ENCODE measurements at places on chromosomes 4 and X. TPM values are rescaled to one million over a fixed set of nuclear protein-coding genes. Genes with fewer than 3 reads are reported as not detected.

DNA sequence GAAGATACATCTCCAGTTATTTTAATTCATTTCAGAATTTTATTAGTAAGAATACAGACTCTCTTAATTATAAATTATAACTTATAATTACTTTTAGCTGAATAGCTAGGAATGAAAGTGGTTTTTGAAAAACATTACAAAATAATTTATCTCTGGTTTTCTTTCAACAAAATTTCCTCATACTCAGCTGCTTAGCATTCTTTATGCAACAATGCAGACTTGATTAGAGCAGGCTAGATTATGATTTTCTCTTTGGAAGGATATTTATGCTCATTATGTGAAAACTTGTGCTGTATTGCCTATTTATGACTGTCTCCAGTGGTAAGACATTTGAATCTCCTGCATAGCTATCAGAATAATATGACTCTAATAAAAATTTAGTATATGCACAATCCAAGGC lies 2023.7 kb downstream of the C4orf33 start:
- DNase-seq, result no peak

TLR3 gene
- not detected for total RNA-seq

GRCh38 chrX:42948723-42949657 lies 171.0 kb upstream of the PPP1R2C start:
- no peak for DNase-seq

SCML2 gene
- total RNA-seq, result 3.6 TPM

- no peak for DNase-seq
Observed at GRCh38 chr4:149983931-149984330, 94.3 kb upstream of the DCLK2 start.

RBM10 gene
- total RNA-seq, result 64.1 TPM

IQSEC2 gene
- total RNA-seq, result 0.26 TPM

RHOXF1 gene
- total RNA-seq, result not detected

DNA sequence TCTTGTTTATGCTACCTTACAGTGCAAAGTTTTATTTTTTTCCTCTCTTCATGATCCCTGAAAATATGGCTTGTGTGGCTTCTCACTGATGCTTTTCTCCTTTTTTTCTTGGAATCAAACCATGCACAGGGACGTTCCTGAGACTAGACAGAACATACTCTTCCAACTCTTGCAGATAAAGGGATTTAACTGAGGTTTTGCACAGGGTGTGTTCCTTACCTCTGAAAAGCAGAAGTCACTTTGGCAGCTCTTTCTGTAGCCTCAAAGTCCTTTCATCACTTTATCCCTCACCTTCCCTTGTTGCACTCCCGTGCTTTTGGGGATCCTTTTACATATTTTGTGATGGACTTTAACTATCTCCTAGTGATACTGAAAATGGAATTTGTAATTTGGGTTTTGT lies 300.1 kb downstream of the SPRY1 start:
- no peak for DNase-seq

USP51 gene
- total RNA-seq, result 2.2 TPM

- DNase-seq, result no peak
Observed at GRCh38 chrX:50469206-50469605, 1.4 kb downstream of the DGKK start.

- DNase-seq, result no peak
Observed at GRCh38 chrX:53082773-53083616, 828 bp downstream of the TSPYL2 start.

APELA gene
- total RNA-seq, result not detected

SYNPO2 gene
- total RNA-seq, result 0.26 TPM

- DNase-seq, result no peak
Observed at GRCh38 chr4:56971383-56971782, 6.0 kb downstream of the NOA1 start.

GRCh38 chr4:128854433-128854832 lies 44.9 kb downstream of the JADE1 start:
- DNase-seq, result no peak

GRCh38 chr4:122873821-122874593 lies 47.4 kb downstream of the FGF2 start:
- no peak for DNase-seq

- no peak for DNase-seq
Observed at GRCh38 chrX:2933125-2933900, 4.2 kb upstream of the ARSD start.

DNA sequence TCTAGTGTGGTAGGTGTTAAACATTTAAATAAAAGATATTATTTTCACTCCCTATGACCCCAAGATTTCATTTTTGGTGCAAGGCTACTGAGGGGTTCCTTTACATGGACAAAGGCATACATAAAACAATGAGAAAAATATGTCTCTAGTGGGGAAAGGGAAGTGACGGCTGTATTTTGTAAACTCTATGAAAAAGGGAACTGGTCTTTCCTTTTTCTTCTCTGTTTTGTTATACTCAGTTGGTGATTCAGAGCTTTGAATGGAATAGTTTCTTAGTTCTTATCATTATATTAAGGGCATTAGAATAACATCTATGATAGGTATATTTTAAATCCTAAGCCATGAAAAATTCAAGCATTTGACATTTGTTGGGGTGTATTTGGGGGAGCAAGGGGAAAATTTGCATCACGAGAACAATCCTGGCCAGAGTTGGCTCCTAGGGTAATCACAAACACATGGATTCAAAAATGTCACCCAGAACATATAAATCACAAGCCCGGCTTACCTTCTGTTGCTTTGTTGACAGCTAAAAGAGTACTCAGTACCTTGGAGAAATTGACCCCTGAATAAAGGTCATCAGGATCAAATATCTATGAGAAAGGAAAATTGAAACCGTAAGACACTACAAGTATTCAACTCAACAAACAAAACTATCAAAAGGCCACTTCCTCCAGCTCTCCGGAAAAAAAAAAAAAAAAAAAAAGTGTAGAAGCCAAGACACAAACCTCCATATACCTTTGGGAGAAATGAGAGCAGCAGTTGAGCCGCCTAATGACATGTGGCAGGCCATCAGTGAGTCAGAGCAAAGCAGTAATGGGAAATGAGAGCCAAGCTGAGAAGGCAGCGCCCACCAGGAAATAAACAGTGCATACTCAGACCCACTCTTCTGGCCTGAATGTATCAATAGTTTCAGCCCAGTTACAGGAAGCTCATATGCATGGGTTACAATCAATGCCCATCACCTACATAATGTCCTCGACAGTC lies 33.4 kb downstream of the ARHGEF6 start:
- DNase-seq, result no peak
